ENCODE measurements at places on chromosomes 1 and 21.

- no peak for DNase-seq
These were observed 1.5 kb downstream of the VAMP4 start for GRCh38 chr1:171740356-171740863.

GRCh38 chr21:36852293-36852692 is 114.2 kb downstream of the HLCS start:
- no peak for DNase-seq

DNA sequence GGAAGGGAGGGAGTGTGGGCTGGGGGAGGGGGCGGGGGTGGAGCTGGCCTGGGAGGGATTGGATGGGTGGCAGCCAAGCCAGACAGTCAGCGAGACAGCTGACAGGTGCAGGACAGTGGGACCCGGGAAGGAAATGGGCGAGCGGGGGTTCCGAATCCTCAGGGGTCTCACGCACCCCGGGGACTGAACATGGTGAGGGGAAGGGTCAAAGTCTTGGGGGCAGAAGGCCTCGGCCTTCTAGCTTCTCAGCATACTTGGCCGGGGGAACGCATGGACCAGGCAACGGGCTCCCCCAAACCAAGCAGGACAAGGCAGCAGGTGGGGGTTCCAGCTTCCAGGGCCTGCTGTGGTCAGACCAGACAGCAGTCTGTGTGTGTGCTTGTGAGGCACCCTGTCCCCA is 23.1 kb downstream of the CASZ1 start:
- DNase-seq: no peak

DNA sequence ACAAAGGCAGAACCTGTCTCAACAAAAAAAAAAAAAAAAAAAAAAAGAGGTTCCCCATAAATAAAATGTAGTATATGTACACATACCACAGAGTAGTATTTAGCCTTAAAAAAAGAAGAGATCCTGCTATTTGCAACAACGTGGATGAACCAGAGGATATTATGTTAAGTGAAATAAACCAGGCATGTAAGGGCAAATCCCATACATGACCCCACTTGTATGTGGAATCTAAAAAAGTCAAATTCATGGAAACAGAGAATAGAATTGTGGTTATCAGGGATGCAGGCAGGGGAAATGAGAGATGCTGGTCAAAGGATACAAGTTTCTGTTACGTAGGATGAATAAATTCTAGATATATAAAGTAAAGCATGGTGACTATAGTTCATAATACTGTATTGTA is 16.7 kb downstream of the SLC44A3 start:
- no peak for DNase-seq

- no peak for DNase-seq
These were observed 1.4 kb downstream of the RAVER2 start for GRCh38 chr1:64745986-64746940.

- DNase-seq: no peak
These were observed 10.7 kb downstream of the RAB42 start for GRCh38 chr1:28602536-28603439.

GRCh38 chr21:46468108-46468774 is 9.6 kb downstream of the DIP2A start:
- DNase-seq: no peak

- no peak for DNase-seq
These were observed 103.4 kb downstream of the ROR1 start for GRCh38 chr1:63877021-63877767.

GRCh38 chr1:82795508-82796149 is 994.9 kb downstream of the ADGRL2 start:
- no peak for DNase-seq

GRCh38 chr1:7422966-7423365 is 348.1 kb upstream of the VAMP3 start:
- DNase-seq: no peak

DNA sequence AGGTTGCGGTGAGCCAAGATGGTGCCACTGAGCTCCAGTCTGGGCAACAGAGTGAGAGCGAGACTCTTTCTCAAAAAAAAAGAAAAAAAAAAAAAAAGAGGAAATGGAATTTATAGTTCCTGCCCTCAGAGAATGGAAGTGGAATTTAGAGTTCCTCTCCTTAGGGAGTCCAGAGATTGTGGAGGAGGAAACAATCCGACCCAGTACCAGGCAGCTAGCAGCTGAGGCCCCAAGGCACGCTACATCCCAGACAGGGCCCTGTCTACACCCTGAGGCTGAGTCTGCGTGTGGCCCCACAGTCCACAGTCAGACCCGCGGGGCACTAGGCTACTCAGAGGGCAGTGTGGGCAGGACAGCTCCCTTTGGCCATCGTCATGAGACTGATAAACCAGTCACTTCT is 1.9 kb upstream of the MFN2 start:
- DNase-seq: no peak

- DNase-seq: no peak
These were observed 12.6 kb upstream of the ADORA3 start for GRCh38 chr1:111516005-111516535.

DNA sequence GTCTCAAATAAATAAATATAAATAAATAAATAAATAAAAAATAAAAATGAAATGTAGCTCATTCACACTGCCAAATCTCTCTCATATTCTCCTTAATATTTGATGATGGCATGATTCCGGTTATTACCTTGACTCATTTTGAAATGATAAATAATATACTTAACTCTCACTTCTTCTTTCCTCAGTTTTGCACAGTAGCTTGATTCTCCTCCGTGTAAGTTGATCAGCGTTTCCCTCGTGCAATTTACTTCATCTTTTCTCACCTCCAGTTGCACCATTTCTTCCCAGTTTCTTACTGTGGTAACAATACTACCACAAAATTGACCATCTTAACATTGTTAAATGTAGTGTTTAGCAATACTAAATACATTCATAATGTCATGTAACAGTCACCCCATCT is 111.6 kb downstream of the RIPK4 start:
- no peak for DNase-seq

DNA sequence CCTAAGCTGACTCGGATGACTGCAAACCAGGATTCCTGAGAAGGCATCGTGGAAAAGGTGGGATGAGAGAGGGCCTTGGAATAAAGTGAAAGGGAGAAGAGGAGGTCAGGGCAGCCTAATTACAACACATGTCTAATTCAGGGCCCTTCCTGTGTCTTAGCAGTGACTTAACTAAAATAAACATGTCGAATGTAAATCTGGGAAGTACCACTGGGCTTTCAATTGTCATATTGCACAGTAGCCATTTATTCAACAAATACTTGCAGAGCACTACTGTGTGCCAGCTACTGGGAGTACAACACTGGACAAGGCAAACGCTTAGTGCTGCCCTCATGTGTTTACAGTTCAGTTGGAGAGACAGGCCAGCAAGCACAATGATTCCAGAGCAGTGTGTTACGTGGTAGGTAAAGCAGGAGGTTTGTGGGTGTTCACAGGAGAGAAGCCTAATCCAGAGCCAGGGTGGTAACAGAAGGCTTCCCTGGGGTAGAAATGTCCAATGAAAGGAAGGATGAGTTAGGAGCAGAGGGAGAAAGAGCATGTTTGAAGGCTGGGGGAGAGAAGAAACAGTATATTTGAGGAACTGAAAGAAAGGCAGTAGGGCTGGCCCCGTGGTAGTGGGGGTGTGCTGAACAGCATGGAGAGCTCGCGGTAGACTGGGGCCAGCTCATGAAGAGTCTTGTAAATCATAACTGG is 38.0 kb upstream of the RASAL2 start:
- DNase-seq: no peak

DNA sequence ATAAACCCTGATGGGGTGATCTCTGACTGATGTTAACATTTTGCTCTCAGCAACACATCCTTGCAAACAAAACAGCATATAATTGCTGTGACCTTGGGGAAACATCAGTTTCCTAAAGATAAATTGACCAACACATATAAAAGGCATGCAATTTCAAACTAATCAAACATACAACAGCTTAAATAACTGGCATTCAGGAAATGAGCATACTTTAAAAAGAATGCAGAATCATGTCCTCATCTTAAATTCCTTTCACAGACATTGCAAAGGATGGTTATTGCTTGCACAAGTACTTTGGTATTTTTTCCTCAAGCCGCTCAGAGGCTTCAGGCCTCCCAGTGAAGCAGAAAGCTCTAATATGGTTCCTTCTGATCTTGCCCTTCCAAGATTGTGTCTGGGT is 53.4 kb upstream of the RGS18 start:
- no peak for DNase-seq

GRCh38 chr1:30476476-30476875 is 246.9 kb downstream of the MATN1 start:
- no peak for DNase-seq

DNA sequence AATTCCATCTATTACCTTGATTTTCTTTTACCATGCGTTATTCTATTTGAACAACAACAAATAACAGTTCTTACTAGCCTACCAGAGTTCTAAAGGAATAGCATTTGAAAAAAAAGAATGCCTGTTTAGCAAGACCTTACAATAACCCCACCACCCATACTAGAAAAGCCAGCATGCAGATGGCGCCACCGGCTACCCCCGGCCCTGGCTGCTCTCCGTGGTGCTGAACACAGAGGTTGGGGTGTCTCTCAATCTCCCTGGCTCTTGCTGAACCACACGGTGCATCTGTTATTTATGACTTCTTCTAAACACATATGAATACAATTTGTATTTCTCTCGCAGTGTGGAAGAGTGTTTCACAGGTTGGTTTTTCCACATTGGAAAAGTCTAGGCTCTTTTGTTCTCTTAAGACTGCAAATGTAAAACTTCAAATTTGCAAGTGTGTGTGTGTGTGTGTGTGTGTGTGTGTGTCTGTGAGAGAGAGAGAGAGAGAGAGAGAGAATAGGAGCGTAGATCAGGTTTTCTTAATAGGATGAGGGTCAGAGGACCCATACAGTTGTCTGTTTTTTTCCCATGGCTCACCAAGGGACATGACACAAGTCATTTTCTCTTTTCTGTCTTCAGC is 13.6 kb downstream of the GRIK3 start:
- DNase-seq: no peak

GRCh38 chr1:232501854-232502253 is 128.1 kb downstream of the SIPA1L2 start:
- DNase-seq: no peak
